ENCODE measurements at places on chromosomes 7 and 10.

GRCh38 chr7:127264219-127264618 lies 11.5 kb upstream of the GRM8 start:
- DNase-seq, result no peak

DNA sequence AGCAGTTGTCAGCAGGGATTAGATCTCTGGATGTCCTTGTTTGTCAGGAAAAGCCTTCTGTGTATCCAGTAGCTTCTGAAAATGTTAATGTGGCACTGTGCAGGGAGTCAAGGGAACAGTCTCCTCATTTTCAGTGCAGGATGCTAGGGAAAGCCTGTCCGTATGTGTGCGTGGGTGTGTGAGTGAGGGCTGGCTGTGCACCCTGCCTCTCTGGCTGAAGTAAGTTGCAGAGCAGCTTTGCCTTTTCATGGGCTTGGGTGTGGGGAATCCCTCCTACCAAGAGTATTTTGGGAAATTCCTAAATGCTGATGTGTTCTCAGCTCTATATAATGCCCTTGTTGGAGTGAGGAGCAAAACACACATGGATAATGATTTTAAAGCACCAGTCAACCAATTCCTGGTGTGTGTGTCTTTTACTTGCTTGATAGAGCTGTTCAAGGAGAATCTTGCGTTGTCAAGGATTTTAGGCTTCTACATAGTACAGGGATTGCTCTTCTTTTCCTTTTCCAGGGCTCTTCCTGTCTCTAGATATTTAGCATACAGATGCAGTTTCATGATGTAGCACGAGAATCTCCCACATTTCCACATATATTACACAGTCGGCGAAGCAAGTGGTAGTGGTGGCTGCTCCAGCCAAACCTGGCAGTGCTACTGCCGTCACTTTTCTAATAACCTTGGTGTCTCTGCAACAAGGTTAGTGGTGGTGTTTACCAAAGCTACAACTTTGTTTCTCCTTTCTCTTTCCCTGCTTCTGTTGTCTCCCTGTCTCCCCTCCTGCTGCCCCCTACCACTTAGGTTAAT lies 92.8 kb downstream of the MCU start:
- no peak for DNase-seq

DNA sequence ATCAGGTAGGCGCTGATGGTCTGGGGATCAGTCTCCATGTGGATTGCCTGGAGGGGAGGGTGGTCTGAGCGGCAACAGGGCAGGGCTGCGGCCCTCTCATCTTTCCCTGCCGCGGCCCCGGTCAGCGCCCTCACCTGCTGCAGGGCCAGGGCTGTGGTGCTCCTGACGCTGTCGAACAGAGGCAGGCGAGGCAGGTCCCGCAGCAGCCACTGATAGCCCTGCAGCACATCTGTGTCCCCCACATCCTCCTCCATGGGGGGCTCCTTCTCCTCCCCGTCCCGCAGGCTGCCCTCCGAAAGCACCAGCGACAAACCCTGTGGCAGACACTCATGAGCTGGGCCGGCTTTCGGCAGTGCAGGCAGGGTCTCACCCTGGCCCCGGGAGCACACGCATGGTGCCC lies 19.0 kb downstream of the INTS1 start:
- no peak for DNase-seq

GRCh38 chr10:129224065-129224464 lies 243.0 kb upstream of the MGMT start:
- DNase-seq, result no peak

- DNase-seq, result no peak
Observed at GRCh38 chr7:159113056-159113455, 31.6 kb downstream of the VIPR2 start.

- DNase-seq, result no peak
Observed at GRCh38 chr10:23779301-23779700, 340.4 kb downstream of the OTUD1 start.

DNA sequence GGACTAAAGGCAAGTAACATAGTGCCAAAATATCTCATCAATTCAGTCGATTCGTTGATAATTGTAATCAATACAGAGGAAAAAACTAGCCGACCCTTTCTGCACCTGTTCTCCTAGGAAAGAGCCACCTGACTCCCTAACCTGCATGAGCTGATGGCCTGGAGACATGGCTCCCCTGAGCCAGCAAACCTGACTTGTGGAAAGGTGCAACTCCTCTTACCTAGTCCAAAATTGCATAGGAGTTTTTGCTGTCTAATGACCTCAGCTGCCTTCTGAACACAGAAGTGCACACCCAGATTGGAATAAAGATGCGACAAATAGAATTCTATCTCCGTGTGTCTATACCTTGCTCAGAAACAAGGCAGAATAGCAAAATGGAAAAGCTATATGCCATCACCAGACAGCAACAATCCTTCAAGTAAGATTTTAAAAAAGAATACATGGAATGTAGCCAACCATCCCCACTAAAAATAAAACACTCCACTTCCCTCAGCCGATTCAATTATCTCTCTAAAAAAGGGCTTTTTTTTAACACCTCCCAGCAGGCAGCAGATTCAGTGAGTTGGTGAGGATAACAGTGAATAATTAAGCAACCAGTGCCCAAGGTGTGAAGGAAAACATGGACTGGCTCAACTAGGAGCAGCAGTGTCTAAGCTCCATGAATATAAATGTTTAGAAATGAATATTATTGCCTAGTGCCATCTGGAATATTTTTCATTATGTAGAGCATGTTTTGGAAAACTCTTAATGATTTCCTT lies 26.6 kb upstream of the LMTK2 start:
- DNase-seq, result no peak

- DNase-seq, result no peak
Observed at GRCh38 chr10:93438613-93439253, 43.4 kb downstream of the MYOF start.

DNA sequence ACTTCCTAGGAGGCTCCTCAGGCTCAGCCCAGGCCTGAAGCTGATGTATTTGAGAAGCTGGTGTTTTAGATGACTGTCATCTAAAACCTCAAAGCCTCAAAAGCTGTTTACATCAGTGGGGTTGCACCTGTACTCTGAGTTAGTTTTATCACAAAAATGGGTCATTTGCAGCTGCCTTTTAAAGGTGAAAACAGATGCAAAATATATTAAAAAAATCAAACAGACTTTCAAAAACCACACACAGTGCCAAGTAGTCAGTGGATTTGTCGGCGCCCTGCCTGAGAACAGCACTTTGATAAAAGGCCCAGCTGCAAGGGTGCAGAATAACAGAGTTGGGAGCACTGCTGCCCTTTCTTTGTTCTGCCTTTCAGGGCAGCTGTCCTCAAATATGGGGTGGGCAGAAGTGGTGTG lies 103.0 kb downstream of the VOPP1 start:
- no peak for DNase-seq

DNA sequence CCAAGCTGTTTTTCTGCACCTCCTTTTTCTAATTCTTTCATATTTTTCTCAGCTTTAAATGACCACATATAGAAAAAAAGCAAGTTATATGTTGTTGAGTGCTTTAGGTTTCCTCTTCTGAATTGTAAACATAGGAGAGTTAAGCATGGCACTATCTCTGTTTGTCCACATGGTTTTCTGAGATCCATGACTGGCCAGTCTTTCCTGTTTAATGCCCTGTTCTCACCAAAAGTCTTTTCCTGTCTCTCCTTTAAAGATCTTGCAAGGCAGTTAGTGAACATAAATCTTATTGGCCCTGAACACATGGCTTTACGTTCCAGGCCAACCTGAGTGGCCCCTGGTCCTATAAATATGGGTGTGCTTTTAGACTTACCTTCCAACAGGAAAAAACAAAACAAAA lies 19.4 kb downstream of the TRPV5 start:
- DNase-seq, result no peak

DNA sequence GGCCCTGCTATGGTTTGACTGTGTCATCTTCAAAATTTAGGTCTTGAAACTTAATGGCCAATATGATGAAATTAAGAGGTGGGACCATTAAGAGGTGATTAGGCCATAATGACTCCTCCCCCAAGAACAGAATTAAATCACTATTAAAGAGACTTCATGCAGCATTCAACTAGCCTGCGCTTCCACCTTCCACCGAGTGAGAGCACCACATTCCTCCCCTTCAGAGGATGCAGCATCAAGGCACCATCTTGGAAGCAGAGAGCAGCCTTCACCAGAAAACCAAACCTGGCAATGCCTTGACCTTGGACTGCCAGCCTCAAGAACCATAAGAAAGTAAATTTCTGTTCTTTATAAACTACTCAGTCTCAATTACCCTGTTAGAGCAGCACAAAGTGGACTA lies 371.1 kb upstream of the NFE2L3 start:
- no peak for DNase-seq

GRCh38 chr7:6279341-6279740 lies 6.9 kb upstream of the CYTH3 start:
- DNase-seq, result no peak

GRCh38 chr10:89642193-89642592 lies 2.8 kb downstream of the PANK1 start:
- DNase-seq, result no peak

- no peak for DNase-seq
Observed at GRCh38 chr10:61389887-61390286, 63.3 kb downstream of the TMEM26 start.

- no peak for DNase-seq
Observed at GRCh38 chr7:50735333-50735732, 47.4 kb downstream of the GRB10 start.

DNA sequence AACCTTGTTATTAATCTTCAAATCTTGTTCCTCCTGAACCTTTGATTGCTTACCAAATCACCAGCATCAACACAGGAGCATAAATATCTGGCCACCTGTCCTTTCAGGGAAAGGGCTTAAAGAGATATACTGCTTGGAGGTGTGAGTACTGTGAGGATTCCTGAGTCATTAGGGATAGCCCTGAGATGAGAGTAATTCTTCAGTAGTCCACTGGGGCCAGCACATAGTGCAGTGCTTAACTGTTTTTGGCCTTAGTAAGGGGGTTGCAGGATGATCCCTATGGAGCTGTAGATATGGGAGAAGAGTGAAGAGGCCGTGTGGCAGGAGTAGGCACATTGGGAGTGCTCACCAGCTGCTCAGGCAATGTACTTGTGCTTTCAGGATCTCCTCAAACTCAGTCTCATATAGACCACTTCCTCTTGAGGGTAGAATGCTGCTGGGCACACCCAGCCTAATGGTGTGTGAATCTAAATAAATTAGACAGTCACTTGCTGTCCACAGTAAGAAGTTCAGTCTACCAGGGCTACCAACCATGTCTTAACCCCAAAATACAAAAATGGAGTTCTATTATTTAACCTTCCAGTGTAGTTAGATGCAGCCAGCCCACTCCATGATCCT lies 26.5 kb upstream of the GPR141 start:
- DNase-seq, result no peak

- DNase-seq, result no peak
Observed at GRCh38 chr7:112503361-112503972, 22.7 kb downstream of the LSMEM1 start.

- no peak for DNase-seq
Observed at GRCh38 chr10:95319239-95319638, 28.4 kb upstream of the PDLIM1 start.

DNA sequence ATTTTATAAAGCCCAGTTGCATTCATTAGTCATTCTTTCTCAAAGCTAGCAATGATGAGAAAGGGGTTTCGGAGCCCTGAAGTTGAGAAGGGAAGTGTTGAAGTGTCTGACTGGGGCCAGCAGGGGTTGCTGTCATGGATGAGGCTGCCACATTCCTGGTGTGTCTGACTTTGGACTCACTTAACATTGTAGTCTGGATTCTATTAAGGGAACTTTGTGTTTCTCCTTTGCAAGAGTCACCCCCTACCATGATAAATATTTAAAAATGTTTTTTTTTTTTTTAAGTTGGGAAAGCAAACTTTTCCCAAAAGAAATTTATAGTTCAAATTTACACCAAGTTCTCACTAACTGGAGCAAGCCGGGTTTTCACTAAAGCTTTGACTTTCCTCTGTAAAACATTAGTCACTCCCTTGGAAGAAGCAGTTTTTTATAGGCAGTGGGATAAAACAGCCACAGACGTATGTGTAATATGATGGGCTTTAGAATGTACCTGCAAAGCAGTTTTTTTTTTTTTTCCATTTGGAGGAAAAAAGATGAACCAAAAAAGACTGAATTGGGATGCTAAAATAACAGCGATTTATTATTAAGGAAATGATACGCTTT lies 243.6 kb downstream of the TWIST1 start:
- no peak for DNase-seq

GRCh38 chr10:132104062-132104461 lies 38.3 kb downstream of the JAKMIP3 start:
- DNase-seq, result no peak

GRCh38 chr7:127290801-127291361 lies 38.1 kb upstream of the GRM8 start:
- DNase-seq, result no peak

- no peak for DNase-seq
Observed at GRCh38 chr10:129079705-129080104, 387.3 kb upstream of the MGMT start.

GRCh38 chr7:102270178-102270887 lies 16.3 kb upstream of the SH2B2 start:
- no peak for DNase-seq

DNA sequence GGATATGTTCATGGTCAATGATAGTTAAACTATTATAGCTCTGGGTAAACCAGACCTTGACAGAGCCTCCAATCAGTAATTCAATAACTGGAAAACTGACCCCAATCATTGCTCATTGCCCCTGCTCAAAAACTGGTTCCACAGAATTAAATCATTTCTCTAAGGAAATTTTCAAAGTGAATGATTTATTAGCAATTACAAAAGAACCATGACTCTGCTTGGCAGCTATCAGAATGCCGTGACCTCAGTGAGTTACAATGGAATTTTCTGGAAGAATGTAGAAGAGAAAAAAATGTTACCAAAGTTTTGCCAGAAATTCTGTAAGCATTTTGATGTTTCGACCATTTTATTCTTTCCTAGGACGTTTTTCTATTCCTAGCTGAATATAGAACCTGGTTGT lies 106.8 kb upstream of the APBB1IP start:
- no peak for DNase-seq

DNA sequence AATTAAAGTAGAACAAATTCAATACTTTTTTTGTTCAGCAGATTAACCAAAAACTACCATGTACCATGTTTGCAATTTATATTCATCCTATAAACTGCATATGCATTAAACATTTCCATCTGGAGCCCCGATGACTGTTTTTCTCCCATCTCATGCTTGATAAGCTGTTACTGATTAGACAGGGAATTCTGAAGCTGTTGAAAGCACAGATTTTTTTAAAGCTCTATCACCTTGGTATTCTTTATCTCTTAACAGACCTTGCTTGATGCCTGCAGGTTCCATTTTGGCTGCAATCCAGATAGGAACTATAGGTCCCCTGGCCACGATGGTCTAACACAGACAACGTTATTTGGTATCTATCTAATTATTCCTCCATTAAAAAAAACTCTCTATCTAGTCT lies 961.7 kb downstream of the CNTNAP2 start:
- no peak for DNase-seq

- no peak for DNase-seq
Observed at GRCh38 chr10:125158275-125158600, 2.1 kb downstream of the CTBP2 start.
